AG04449 (cell line): ENCODE measurements at places on chromosomes 2 and 18.

GRCh38 chr2:64137996-64138395 lies 6.2 kb downstream of the PELI1 start:
- no peak for DNase-seq

- DNase-seq = no peak
Measured at GRCh38 chr18:415617-416612, 84.6 kb downstream of the COLEC12 start.

DNA sequence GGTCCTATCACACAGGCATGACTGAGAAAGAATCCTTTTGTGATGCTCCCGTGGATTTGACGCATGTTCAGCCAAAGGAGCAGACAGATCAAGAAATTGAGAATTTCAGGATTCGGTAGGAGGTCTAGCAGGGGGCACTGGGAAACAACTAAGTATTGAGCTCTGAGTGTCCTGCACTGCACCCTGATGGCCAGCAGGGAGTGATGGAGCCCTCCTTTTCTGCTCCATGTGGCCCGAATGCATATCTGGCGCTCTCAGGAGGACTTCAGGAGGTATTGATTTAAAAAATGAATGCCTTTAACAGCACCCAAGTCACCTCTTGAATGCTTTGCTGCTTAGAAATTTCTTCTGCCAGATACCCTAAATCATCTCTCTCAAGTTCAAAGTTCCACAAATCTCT lies 58.0 kb downstream of the ZNF519 start:
- no peak for DNase-seq

DNA sequence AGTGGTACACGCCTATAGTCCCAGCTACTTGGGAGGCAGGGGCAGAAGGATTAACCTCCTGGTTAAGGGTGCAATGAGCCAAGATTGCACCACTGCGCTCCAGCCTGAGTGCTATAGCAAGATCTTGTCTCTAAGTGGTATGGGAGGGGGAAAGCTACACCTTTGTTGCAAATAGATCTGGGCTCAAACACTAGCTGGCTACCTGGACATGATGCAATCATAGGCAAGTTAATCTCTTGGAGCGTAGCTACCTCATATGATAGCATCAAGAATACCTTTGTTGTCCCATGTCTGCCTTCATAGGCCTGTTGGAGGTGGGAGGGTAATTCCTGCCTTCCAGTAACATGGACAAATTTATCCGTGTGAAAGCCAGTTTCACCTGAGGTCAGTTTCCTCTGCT lies 15.7 kb downstream of the KLHL29 start:
- DNase-seq = no peak

- no peak for DNase-seq
Measured at GRCh38 chr18:79404567-79404910, 8.8 kb downstream of the NFATC1 start.

DNA sequence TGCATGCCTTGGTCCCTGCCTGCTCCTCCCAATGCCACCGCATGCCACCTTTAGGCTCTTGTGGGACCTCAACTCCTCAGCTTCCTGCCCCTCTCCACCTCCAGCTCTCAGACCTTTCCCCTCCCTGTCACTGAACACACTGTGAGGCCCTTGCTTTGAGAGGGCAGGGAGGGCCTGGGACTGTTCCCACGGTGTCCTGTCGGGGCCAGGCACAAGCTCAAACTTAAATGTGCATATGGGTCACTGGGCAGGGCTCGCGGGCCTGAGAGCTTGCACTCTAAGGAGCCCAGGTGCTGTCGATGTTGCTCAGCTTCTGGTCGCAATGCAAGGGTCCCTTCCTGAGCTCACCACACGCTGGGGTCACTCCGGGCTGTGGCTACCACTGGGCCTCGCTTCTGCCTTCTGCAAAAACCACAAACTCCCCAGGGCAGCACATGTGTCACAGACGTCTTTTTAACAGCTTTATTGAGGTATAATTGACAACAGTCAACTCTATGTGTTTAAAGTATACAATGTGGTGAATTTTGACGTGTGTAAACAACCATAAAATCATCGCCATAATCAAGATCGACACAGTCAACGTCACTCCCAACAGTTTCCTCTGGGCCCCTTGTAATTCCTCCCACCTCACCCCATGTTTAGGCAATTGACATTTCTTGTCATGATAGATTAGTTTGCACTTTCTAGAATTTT lies 11.9 kb upstream of the B3GNT7 start:
- DNase-seq = no peak

GRCh38 chr2:84288293-84288692 lies 170.8 kb downstream of the SUCLG1 start:
- DNase-seq = no peak

DNA sequence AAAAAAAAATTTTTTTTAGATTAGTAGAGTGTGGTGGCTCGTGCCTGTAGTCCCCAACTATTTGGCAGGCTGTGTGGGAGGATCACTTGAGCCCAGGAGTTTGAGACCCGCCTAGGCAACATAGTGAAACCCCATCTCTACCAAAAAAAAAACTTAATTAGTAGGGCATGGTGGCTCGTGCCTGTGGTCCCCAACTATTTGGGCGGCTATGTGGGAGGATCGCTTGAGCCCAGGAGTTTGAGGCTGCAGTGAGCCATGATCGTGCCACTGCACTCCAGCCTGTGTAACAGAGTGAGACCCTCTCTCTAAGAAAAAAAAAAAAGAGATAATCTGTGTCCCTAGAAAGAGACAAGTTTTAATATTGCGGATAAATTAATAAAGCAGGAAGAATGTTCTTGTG lies 8.8 kb downstream of the GPR55 start:
- no peak for DNase-seq

DNA sequence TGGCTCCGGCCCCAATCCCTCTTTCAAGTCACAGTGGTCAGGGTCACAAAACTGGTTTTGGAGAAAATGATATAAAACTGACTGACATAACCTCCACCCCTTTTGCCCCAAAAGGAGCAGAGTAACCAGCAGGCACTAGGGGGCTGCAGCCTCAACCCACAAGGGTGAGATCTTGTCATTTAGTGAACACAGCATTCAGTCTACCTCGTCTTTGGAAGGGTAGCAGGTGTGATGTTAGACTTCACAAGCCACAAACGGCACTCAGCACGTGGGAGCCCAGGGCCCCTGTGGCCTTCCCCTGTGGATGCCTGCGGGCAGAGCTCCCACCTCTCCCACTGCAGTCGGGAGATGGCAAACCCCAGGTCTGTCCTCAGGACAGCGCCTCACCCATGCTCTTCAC lies 372.1 kb upstream of the MYT1L start:
- no peak for DNase-seq

GRCh38 chr2:60745761-60746160 lies 10.3 kb upstream of the PAPOLG start:
- DNase-seq = no peak

- no peak for DNase-seq
Measured at GRCh38 chr2:152513681-152514080, 178.7 kb downstream of the FMNL2 start.

- DNase-seq = no peak
Measured at GRCh38 chr2:191907091-191907490, 60.2 kb upstream of the CAVIN2 start.

DNA sequence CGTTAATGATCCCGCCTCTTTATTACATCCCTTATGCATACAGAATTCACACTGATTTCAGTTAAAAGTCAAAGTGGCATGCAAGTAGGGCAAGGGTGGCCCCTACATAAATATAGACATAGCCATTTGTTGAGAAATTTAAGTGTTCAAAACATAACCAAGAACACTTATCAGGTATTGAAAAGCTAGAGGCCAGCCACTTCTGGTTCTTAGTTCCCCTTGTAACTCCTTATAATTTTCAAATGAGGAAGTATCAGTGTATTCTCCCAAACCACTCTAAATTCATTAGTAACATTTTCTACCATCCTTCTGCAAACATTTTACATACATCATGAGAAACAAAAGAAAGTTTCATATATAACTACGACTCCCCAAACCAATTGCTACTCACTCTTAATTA lies 5.8 kb upstream of the ARL5A start:
- DNase-seq = no peak

- DNase-seq = no peak
Measured at GRCh38 chr2:146979746-146980145, 865.1 kb upstream of the ACVR2A start.

- no peak for DNase-seq
Measured at GRCh38 chr18:48839819-48840490, 110.8 kb downstream of the SMAD7 start.

DNA sequence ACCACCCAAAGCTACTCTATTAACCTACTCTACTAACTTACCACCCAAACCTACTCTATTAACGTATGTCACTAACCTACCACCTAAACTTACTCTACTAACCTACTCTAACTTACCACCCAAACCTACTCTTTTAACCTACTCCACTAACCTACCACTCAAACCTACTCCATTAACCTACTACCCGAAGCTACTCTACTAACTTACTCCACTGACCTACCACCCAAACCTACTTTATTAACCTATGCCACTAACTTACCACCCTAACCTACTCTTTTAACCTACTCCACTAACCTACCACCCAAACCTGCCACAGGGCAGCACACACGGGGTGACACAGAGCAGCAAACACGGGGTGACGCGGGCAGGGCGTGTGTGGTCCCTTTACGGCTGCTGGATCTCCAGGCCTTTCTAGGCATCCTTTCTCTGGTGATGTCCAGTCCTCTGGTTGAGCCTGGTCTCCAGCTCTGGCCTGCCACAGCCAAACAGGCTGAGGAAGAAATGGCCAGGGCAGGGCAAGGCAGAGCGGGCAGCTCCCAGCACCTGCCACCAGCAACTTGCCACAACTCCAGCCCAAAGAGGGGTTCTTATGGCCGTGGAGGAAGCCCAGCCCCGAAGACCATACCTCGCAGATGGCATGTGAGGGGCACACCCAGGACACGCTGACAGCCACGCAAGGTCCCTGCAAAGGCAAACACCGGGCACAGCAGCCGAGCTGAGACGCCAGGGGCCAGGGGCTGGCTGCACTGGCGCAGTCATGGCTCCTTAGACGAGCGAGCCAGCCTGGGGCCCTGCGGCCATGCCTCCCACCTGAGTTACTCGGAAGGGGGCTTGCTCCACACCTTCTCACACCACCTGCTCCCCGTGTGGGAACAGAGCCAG lies 25.7 kb downstream of the PXDN start:
- DNase-seq = no peak

GRCh38 chr2:155525199-155525598 lies 807.3 kb downstream of the NR4A2 start:
- DNase-seq = no peak

DNA sequence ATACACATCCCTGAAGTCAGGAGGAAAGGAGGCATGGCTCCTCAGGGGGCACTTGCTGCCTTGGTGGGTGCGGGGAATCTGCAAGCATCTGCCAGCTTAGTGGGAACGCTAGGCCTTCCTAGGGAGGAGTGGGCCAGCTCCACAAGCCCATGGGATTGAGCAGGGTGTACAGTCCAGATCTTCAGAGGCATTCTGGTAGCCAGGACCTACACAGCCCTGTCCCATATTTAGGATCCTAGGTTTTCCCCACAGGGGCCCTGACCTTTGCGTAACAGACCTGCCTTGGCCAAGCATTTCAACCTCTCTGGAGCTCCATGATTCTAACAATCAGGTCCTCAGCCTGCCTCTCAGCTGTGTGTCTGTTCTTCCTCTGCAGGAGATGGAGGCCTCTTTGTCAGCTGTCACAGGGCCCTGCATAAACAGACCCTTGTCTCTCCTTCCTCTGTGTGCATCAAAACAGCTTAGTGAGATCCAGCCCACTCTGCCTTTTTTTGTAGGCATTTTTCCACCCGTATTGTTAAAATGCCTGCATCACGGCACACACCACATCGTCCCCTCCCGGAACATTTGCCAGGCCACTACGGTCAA lies 140.2 kb upstream of the NDUFV2 start:
- DNase-seq = no peak

GRCh38 chr2:231321556-231322334 lies 73.8 kb upstream of the B3GNT7 start:
- no peak for DNase-seq

- no peak for DNase-seq
Measured at GRCh38 chr2:40546439-40547191, 94.7 kb upstream of the SLC8A1 start.

GRCh38 chr2:72271276-72271614 lies 123.6 kb upstream of the CYP26B1 start:
- no peak for DNase-seq

DNA sequence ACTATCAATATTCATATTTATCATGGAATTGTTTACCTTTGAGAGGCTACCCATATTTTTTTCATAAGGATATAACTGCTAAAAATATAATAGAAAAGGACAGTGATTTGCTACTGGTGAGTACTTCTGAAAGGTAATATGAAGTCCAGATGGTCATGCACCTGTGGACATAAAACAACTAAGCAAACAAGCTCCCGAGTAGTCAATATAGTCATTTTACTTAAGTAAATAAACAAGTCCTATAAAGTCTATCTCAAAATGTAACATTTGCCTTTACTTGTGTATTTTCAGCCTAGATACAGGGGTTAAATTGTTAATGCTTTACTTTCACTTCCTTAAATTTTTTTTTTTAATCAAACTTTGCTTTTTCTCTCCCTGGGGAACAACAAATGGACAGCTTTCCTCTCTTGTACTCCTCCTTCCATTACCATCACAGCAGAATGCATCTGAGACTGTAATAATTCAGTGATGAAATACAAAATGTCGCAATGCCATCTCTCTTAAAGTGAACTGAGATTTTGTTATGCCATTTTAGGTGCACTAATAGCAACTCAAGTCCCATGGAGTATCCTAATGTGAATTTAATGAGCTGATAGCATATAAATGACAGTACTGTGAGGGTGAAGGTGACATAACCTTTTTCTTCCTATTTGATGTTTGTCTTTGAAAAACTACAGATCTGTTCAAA lies 1325.4 kb upstream of the ZEB2 start:
- DNase-seq = no peak

GRCh38 chr2:136209561-136210454 lies 91.9 kb upstream of the CXCR4 start:
- no peak for DNase-seq

DNA sequence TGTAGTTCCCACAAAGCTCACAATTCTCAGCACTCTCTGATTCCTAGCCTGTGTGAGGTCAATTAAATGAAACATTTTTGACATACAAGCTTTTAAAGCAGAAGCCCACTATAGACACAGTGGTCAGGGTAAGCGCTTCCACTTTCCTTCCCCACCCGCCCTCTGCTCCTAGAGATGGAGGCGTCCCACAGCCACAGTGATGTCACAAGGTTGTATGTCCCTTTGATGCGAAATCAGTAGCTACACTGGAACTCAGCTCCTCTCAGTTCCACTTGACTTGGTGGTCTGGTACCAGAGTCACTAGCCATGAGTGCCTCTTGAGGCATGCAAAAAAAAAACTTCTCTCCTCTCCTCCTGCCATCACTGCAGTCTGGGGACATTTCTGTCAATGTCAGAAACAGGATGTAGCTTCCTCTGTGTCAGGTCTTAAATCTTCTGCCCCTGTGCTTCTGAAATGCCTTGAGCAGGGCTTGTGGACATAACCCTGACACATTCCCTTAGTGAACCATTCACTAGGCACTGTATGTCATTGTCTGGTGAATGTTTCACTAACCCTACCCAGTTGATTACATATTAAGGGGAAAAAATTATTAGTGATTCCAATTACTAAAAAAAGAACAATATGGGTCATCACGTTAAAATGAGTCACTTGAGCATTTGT lies 7.8 kb downstream of the SULT1C4 start:
- no peak for DNase-seq

DNA sequence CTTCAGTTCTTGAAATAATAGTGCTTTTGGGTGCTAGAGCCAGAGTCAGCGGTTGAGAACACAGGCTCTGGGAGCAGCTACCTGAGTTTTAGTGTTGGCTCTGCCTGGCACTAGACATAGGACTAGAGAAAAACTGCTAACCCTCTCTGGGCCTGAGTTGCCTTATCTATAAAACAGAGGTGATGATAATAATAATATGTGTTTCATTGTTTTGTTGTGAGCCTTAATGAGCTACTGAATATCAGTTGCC lies 391.7 kb downstream of the PTPRM start:
- DNase-seq = no peak

- DNase-seq = no peak
Measured at GRCh38 chr2:19865151-19865550, 36.6 kb downstream of the TTC32 start.
